ENCODE measurements at places on chromosomes 12 and 14.

DNA sequence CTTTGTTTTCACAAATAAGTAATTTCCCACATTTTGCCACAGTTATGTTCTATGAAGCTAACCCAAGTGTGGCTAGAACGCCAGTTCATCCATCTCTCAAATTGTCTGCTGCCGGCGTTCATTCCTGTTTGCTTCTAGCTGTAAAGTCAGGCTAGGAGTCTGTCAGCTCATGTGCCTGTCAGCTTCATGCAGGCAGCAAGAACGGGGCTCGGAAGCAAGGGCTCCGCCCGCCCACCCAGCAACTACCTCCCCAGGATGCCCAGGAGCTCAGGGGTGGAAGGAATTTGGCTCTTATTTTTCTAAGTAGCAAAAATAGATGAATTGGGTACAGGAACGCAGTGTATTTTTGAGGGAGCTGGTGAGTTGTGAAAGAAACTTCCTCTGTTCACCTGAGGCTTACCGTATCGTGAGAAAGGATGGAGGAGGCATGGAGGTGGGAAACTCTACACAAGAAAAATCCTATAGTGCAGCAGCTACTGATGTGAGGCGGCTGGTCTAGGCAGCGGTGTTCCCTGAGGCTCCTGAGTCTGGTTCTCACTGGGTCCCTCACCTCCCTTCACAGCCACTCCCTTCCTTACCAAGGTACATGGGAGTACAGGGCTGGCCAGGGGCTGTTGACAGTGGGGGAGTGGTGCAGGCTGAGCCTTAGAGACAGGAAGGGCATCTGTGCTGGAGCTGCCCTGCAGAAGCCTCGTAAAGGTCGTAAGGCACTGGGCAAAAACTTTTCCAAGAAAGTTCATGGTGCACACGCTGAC lies 54.5 kb upstream of the AMN start:
- DNase-seq = peak; percentile 23

- no peak for DNase-seq
Observed at GRCh38 chr12:6724409-6724797, 557 bp downstream of the COPS7A start.

DNA sequence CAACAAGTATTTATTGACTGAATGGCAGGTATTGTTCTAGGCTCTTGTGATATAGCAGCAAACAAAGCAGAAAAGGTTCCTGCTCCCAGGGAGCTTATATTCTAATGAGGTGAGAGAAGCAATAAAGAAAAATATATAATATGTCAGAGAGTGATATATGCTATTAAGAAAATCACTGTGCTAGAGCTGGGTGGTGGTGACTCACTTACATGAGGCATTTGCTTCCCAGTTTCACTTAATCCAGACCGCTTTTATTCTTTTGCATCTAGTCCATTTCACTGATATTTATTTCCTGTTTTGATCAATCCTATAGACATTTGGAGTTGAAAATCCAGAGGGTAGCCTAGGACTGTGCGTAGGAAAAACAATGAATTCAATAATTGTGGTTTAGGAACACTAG lies 17.5 kb downstream of the TRHDE start:
- DNase-seq = no peak

GRCh38 chr12:99686142-99686541 lies 38.6 kb downstream of the GARIN6 start:
- no peak for DNase-seq
